ENCODE measurements at places on chromosomes 12 and 14.
A peak's percentile ranks its signal among the peaks of the same experiment; 100 is the strongest.

- no peak for DNase-seq
Observed at GRCh38 chr12:114789821-114790220, 105.8 kb upstream of the TBX3 start.

DNA sequence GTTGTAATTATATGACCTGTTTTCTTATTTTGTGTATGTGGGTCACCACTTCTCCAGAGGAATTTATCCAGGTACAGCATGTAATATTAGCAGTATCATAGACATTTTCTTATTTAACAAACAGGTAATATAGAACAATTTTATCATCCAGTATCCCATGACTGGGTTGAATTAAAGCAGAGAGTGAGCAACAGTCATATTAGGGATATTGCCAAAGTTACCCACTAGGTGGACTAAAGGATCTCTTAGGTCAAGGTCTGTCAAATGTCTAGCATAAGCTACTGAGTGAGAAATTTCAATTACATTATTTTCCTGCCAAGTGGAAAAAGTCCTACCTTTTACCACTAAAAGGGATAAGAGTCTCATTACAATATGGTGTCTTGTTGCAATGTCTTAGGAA lies 62.1 kb upstream of the TRIM9 start:
- DNase-seq = no peak

DNA sequence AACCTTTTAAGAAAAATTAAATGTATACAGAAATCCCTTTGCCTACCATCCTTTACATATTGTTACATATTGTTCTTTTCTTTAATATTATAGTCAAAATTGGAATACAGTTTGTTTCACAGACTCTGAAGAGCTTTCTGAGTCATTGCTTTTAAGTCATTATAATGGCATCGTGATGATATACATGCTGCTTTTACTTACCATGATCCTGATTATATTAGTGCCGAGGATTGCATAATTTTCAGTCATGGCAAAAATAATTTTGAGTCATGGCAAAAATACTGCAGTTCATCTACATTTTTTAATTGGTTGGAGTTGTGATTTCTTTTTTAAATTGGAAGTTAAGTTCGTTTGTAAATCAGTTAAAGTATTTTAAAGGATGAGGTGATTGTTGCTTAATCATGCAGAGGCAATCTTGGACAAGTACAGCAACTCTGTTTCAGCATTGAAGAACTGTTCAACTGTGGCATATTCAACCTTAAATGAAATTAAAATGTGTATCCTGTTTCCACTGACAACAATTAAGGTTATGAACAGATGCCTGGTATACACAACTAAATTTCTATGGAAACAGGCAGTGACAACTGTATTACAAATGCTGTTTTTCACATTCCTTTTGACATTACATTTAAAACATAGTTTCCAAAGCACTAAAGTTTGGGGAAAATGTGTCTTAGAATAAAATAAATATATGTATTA lies 142.3 kb downstream of the PCNX1 start:
- no peak for DNase-seq

DNA sequence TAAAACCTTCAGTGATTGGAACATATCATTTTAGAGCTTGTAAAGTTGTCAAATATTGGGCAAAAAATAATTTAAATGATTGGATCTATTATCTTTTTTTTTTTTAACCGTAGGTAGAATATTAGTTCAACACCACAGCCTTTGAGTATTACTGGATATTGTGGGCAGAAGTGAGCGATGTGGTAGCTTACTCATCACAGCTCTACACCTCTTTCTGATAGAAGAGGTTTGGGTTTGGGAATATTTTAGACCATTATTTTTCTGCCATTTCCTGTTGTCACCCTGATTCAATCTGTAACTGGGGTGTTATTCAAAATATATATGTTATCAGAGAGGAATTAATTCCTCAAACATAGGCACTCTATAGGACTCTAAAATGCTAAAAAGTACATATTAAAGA lies 34.8 kb upstream of the SLC38A2 start:
- DNase-seq = no peak

GRCh38 chr12:110249105-110249504 lies 31.9 kb upstream of the ATP2A2 start:
- no peak for DNase-seq

DNA sequence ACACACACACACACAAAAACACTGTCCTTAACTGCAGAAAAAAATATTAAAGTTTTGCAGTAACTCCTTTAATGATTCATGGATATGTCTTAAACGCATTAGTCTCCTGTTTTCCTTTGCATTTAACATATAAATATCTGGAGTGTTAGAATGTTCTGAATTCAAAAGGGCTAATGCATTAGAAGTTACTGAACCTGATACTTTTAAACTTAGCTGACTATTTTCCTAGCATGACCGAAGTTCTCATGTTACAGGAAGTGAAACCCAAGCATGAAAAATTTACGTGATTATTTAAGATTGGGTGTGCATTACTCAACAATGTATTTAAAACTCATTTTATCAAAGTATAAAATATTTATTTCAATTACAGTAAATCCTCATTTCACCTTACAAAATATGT lies 791.2 kb downstream of the FLRT2 start:
- DNase-seq = no peak

DNA sequence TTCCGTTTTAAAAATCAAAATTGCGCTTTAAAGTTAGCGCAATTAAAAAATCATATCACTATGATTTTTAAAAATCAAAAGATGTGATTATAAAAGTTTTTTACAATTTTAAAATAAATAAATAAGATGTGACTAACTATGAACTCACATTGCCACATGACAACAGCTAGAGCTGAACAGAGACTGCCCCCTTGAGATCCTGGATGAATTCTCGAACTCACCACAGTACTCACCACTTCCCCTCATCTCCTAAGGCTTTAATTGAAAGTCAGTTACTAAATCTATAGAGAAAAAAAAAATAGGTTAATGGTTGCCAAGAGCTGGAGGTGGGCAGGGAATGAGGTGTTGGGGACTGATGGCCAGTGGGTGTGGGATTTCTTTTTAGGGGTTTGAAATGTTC lies 384.2 kb downstream of the ZFP36L1 start:
- no peak for DNase-seq

DNA sequence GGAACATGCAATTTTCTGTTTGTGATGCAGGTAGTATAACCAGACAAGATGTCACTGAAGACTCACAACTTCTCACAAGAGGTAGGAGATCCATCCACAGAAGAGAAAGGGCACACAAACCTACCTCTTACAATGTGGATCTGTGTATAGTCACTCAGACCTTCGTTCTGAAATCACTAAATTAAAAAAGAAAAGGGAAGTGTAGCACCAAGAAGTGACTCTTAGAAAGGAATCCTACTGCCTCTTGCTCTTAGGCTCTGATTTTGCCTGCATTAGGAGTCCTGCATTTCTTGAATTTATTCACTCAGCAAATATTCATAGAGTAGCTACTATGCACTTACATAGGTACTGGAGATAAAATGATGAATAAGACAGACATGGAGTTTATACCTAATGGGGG lies 347.6 kb downstream of the BMP4 start:
- no peak for DNase-seq

DNA sequence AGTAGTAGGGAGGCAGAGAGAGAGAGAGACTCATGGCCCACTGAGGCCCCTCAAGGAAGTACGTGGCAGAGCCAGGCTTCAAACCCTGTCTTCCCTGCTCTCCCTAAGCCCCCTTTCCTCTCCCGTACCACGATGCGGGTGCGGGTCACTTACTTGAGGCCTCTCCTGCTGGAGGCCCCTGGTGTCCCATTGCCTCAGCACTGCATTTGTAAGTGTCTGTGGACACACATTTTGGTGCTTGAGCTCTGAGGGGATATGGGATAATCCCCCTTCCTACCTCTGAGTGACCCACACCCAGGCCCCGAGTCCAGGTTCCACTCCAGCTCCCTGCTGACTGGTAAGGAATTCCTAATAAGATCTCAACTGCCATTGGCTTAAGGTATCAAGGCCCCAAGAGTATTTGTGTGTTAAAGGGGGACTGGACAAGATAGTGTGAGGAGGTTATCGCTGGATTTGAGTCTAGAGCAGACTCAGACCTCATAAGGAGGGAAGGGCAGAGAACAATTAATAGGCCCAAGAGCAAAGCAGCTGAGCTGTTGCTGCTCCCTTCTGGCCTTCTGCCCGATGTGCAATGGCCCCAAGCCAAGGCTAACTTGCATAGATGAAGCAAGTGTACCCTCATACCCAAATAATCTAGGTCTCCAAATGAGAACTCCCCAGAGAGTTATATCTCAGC lies 71.9 kb downstream of the CRACR2A start:
- no peak for DNase-seq

GRCh38 chr12:124388679-124389137 lies 93.8 kb downstream of the RFLNA start:
- peak; percentile 62 for DNase-seq

- no peak for DNase-seq
Observed at GRCh38 chr14:65277027-65277426, 135.5 kb upstream of the FUT8 start.

- DNase-seq = no peak
Observed at GRCh38 chr14:99521176-99522024, 40.2 kb downstream of the CCNK start.

DNA sequence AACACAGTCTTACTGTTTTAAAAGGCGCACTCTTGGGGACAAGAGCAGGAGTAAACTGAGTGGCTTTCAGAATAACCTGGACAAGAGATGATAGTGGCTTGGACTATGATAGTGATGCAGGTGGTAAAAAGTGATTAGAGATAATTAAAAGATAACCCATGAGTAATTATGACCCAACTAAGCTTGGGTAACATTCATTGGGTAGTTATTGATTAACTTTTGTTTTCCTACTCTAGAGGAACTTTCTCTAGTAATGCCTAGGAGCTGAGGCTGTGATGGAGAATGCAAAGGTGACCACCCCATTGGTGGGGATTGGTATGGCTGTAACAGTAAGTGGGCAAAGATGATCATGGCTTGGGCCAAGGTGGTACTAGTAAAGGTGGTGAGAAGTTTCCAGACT lies 22.3 kb upstream of the FRS2 start:
- DNase-seq = no peak

DNA sequence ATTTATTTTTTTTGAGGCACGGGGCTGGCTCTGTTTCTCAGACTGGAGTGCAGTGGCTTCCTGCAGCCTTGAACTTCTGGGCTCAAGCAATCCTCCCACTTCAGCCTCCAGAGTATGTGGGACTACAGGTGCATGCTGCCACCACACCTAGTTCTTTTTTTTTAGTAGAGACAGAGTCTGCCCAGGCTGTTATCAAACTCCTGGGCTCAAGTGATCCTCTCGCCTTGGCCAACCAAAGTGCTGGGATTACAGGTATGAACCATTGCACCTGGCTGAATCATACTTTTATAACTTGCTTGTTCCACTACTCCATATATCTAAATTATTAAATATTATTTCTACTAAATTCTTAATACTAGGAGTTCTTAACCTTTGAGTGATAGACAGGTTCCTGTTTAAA lies 111.6 kb downstream of the BTG1 start:
- DNase-seq = no peak

DNA sequence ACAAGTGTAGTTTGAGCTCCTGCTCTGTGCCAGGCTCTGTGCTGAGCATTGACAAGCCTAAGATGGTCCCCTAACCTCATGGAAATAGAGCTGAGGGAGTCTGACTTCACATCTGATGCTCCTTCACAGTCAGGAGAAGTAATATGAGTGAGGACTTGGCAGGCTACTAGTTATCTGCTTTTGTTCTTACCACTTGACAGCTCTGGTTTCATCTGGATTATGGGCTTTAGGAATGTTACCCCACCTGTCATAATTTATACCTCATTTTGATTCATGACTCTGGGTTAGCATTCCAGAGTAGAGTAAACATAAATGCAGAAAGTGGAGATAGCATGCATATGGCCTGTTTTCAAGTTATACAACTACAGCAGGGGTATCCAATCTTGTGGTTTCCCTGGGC lies 40.5 kb downstream of the ATP6V1D start:
- no peak for DNase-seq

DNA sequence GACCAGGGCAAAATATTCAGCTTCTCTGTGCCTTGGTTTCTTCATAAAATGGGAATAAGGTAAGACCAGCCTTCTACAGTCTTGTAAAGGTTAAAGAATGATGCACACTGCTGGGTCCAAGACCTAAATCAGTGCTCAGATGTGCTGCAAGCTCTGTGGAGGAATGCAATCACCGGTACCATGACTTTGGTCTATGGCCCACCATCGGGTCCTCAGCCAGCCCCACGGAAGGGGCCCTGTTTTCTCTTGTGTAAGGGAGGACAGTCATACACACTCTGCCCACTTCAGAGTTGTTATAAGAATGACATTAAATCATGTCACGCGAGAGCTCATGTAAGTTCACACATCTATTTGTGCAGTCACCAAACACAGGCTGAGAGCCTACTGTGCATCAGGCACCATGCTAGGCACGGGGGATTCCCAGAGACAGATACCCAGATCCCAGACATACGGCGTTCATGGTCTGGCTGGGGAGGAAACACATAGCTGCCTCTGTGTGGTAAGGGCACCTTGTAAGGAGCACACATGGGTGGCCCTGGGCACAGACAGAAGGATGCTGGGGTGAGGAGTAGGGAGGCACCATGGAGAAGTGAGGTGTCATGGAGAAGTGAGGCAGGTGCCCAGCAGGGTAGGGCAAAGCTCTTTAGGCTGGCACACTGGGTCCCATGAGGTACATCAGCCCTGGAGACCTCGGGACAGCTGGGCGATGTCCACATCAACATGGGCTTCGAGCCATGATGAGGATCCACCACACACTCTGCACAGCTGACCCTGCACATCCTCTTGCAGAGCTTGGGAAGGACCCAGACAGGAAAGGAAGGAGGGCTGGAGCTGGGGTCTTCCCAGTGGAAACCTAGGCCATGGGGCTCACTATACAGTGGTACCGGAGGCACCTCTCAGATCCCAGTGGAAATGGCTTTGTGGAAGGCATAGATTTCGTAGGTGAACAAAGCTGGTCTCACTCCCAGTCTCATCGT lies 190.4 kb upstream of the DIO3 start:
- DNase-seq = no peak

DNA sequence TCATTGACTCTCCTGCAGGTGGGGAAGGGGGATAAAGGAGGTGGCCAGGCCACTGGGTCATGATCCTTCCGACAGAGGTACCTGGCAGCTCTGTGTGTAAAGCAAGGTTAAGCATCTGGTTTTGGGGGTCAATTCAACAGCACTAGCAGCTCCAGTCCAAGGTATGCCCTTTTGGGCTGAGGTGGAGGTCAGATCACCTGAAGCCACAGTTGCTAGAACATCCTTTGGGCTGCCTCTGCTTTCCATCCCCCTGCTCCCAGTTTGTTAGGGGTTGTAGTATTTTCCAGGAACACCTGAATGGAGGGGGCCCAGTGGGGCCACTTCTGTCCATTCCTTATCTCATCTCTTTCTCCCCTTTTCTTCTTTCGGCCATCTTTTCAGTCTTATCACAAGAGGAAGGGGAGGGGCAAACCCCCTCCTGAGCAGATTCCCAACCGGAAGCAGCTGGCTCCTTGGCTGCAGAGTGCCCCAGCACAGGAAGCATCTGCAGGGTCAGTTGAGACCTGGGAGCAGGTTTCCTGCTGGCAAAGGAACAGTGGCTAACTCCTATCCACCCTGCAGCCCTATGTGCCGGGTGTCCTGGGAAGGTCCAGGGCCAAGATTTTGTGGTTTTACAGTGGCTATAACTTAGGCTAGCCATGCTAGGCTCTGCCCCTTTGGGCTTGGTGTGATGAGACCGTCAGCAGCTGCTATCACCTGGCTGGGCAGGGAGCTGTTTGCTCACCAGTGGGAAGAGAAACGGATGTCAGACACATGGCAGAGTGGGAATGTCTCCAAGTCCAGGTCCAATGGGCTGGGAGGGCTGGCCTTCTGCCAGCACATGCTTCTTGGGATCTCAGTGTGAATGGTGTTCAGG lies 40.2 kb downstream of the SH2B3 start:
- DNase-seq = no peak

Measured in neuronal stem cell (in vitro differentiated cells).